ENCODE measurements at places on chromosomes 2 and 18.

DNA sequence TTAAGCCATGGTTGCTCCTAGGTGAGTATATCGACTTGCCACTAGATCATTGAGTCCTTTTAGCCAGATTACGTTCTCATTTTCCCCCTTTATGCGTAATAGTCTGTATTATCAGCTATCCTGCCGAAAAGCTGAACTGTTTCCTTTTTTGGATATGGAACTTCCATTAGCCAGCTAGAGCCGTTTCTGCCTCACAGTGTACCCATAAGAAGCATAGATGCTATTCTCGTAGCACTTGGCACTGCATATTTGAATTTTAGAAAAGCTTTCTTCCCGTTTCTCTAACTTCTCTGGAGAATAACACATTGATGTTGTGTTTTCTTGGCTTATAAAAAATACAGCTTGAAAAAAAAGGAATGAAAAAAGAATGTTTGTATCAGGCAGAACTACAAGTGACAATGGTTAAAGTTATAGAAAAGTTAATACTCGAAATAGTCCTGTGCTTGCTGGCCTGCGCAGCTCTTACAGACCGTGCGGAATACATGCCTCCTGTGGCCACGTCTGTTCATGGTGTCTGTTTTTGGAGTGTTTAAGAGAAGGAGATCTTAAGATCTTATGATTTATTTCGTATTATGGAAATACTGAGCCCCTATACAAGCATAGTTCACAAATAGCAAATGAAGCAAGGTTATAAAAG, 710 bp downstream of the DUSP19 start:
- DNase-seq: no peak

DNA sequence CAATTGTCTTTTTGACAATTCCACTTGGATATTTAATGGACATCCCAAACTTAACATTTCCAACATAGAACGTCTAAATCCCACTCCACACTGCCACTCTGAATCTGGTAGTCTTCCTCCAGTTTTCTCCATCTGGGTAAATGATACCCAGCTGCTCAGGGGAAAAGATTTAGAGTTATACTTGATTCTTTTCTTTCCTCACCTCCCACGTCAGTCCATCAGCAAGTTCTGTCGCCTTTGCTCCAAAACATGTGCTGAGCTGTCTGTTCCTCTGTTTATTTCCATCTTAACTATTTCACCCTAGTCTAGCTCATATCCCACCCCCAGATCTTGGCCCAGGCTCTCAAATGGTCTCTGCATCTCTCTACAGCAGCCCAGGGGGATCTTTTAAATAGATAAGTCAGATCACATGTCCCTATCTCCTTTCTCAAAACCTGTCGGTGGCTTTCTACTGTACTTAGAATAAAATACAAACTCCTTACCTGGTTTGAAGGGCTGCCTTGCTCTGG, 43.4 kb upstream of the GMCL1 start:
- no peak for DNase-seq

- no peak for DNase-seq
These were observed 195.9 kb downstream of the RTP5 start for GRCh38 chr2:242065426-242065825.

- DNase-seq: no peak
These were observed 62.7 kb downstream of the TRAPPC12 start for GRCh38 chr2:3442185-3442584.

GRCh38 chr2:188449971-188450370, 158.3 kb downstream of the GULP1 start:
- DNase-seq: no peak

DNA sequence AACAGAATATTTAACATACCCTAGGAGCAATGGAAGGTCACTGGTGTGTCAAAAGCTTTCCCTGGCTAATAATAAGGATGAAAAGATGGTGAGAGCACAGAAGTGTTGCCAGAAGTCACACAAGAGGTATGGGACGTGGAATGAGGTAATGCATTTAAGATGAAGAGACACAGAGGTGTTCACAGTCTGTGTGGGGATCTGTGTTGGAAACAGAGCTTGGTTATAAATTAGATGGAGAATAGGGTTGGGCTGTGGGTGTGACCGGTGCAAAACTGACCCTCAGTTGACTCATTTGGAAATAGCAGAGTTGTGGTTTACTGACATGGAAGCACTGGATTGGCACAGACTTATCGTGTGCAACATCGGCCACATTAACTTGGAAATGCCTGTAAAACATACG, 372.5 kb downstream of the SATB2 start:
- DNase-seq: no peak

DNA sequence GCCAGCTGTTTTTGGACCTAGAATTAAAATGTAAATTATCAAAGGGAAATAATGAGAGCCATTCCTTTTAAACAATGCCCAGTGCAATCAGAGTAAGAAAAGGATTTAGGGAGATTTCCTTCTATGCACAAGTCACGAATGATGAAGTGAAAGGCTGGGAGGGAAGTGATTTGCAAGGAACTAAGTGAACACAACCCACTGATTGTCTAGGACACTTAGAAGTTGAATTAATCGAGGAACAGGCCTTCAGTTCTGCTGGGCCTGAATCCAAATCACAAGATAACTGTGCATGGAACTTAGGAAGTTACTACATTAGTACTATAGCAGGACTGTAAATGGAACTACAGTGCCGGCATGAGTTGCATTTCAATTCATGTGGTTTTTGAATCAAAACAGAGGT, 17.7 kb downstream of the MAP2 start:
- DNase-seq: no peak

DNA sequence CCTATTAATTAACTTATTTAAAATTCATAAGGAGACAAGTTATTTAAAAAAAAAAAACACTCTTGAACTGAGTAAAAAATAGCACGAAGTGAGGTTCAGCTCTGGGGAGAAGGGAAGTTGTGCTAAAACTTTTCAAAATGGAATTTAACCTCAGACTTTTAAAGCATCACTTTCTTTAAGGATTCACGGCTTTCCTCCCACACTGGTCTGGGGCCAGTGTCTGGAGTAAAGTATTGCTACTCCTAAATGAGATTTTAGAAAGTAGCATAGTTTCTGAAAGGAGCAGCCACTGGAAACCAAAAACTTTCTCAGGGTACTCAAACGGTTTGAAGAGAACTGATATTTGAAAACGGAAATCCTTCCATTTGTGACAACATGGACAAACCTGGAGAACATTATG, 97.7 kb upstream of the CYP1B1 start:
- DNase-seq: no peak

GRCh38 chr2:11701206-11701605, 31.2 kb upstream of the NTSR2 start:
- no peak for DNase-seq

DNA sequence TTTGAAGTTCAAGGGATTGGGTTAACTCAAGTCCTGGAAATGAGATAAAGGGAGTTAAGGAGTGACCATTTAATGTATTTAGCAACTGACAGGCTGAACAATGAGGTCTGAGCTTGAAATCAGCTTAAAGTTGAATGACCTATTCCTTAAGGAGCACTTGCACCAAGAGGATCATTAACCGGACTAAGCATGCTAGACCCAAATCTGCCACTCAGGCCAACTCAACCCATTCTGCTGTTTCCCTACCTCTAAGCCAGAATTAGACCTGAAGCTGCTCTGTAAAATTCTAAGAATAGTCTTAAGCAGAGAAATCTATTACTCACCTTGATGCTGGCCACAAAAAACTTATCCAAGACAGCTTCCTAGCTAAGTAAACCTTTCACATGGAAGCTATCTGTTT, 59.8 kb downstream of the SPRED2 start:
- DNase-seq: no peak

- no peak for DNase-seq
These were observed 2.4 kb upstream of the SP9 start for GRCh38 chr2:174332217-174332963.

DNA sequence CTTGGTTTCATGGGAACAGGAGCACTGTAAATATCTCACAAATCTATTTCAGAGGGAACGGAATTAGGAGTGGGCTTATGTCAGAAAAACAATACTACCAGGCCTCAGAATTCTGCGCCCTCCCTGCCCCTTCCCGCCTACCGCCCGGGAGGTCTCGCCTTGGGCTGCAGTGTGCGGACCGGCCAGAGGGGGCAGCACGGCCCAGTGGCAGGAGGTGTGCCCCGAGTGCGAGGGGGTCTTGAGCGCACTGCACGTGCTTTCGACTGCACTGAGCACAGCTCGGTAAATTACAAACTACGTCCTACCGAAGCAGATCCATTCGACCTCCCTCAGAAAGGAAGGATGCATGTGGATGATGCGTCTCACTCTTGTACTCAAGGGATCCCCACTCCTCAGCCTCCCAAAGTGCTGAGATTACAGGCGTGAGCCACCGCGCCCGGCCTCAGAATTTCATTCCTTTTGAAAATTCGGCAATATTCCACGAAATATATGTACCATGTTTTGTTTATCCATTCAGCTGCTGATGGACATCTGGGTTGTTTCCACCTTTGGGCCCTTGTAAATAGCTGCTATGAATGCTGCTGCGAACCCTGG, 297.0 kb downstream of the BCL2 start:
- DNase-seq: no peak

DNA sequence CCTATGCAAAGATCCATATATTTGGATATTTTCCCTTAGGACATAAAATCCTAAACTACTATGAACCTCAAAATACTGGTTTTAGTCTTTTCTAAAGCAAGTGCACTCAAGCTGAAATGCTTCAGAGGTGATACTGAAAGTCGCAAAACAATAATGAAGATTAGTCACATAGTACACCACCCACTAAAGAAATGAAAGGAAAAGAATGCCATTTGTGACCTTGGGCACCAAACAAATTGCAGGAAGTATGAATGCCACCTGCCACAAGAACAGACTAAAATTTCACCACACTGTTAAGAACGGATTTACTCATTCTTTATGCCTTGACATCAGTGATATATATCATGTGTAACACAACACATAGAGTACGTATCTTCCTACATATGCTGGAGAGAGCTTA, 161.5 kb downstream of the ZNF521 start:
- DNase-seq: no peak

GRCh38 chr2:96881349-96882195, 11.7 kb upstream of the SEMA4C start:
- DNase-seq: no peak

DNA sequence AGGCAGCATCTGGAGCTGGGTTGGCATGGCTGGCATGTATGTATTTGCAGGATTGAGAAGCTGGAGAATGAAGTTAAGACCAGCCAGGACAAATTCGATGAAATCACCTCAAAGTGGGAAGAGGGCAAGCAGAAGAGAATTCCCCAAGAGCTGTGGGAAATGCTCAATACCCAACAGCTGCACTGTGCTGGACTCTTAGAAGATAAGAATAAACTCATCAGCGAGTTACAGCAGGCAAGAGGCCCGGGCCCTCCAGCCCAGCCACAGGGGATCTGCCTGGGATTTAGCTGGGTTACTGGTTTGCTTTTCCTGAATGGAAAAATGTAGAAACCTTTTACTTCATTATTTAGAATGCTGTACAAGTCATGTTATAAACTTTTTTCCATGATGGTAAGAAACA, 22.5 kb downstream of the DRC1 start:
- no peak for DNase-seq

DNA sequence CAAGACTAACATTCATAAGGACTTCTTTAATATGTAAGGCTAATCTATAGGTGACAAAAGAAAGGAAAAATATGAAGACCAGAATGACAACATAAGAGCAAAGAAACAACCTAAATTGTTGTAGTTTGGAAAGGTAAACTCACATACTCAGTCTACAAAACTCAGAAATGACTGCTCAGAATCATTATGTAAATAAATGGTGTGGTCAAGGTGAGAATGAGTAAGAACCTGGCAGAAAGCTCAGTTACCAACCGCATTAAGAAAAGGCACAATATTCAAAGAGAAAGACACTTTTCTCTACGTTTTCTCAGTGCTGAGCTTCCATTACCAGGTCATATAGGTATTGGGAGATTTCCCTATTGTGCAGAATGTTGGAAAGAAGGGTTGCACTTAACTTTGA, 15.8 kb downstream of the ATF2 start:
- no peak for DNase-seq

DNA sequence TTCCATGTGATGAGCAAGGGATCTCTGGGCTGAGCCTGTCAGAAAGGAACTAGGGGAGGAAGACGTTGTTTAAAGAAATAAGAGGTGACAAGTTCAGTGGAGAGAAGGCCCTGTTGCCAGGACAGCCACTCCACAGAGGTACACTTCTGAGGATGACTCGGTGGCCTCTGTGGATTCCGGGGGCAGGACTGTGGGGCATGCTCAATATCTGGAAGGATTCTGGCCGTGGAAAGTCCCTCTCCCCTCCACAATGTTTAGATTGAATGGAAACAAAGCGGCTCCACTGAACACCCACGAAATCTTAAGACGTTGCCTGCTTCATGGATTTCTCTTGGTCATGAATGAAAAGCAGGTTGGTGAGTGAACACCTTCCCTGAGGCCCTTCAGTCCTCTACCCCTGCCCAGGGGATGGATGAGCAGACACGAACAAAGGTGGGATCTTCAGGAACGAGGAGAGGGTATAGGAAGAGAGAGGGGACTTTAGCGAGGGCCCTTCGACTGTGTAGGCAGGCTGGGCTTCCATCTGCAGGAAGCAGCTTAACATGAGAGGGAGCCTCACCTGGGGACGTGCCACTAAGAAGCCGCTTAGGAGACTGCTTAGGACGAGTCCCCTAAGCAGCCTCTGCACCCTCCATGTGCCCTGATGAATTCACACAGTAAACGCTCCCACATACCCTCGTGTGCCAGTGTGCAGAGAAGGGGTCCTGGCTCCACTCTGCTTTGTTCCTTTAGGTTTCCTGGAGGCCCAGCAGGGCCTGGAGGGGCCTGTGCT, 1.9 kb downstream of the NTSR2 start:
- DNase-seq: no peak

DNA sequence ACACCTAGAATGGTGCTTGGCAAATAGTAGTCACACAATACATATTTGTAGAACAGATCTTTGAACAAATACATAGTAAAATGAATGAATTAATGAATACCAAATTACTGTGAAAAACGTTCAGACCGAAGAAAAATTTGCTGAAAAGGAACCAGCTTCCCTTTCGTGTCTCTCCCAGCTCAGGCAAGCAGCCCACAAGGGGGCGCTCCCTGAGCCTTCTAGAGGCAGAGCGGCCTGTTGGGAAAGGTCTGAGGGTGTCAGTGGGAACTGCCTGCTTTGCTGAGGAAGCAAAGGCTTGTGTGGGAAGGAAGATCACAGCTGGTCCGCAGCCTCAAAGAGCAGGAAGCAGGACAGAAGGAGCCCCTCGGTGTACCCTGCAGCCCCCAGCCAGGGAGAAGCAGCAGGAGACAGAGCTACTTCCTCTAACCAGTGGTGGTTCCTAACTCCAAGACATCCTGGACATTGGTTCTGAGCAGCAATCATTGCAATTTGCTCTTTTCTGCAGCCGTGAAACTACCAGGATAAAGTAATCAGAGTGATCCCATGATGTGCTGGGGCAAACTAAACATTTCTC, 231.1 kb downstream of the ANKRD30B start:
- no peak for DNase-seq

DNA sequence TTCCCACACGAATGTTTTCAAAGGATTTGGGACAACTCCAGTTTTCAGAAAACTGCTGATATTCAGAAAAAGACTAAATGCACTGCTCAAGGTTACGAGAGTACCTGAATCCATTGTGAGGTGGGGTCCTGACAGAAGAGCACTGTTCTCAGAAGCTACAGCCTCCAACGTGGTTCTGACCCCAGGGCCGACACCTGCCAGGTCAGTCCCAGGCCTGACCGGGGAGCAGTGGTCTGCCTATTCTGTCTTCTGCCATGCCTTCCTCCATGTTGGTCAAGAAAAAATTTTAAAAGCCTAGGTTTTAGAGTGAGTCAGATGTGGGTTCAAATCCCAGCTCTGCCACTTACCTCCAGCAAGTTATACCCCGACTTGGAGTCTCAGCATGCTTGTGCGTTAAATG, 212.3 kb downstream of the BCL11A start:
- no peak for DNase-seq

GRCh38 chr2:82234283-82234874, 1929.8 kb upstream of the LRRTM1 start:
- no peak for DNase-seq

- DNase-seq: no peak
These were observed 166.9 kb downstream of the RND3 start for GRCh38 chr2:150320608-150321007.
